ENCODE measurements at places on chromosomes 13 and 19.

DNA sequence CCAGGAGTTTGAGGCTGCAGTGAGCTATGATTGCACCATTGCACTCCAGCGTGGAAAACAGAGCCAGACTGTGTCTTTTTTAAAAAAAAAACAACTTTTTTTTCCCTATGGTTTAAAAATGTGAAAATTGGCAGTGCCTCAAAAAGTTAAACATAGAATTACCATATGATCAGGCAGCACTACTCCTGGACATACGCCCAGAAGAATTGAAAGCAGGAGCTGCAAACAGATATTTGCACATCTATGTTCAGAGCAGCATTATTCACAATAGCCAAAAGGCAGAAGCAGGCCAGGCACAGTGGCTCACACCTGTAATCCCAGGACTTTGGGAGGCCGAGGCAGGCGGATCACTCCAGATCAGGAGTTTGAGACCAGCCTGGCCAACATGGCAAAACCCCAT, 3.8 kb upstream of the RETN start:
- peak; percentile 65 for DNase-seq

DNA sequence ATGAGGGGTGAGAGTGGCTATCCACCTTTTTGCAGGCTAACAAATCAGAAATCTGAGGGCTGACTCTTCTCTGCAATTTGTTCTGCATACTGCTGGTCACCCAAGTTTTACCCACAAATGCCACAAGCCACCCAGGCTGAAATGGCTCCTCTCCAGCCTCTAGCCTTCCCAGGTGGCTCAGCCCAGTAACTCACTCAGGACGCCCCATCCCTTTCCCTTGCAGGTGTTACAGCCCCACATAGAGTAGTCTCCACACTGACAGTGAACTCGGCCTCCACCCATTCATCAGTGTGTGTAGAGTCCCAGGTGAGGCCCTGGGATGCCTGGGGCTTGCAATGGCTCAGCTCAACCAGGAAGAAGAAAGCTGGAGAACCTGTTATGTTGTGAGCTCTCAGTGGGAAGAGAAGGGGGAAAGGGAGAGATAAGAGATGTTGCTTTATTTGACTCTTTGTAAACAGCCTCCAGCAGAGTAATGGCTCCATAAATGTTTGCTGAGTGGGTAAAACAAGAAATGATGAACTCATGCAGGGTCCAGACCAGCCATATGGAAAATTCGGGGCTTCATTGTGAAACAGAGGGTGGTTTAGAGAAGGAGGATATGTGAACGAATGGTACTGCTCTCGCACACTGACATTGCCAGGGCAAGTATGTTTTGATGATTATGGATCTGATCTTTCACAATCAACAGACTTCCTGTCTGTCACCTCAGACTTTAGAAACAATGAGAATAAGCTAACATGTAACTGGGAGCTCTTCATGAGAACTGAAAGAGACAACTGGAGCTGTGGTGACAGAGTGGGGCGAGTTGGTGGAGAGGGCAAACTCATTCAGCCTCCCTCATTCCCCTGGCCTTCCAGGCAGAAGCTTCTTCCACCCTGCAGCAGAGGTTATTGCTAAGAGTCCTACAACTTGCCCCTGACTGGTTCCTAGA, 74.2 kb upstream of the RFC3 start:
- no peak for DNase-seq

- no peak for DNase-seq
Observed at GRCh38 chr13:76048675-76049375, 412.7 kb downstream of the LMO7 start.

DNA sequence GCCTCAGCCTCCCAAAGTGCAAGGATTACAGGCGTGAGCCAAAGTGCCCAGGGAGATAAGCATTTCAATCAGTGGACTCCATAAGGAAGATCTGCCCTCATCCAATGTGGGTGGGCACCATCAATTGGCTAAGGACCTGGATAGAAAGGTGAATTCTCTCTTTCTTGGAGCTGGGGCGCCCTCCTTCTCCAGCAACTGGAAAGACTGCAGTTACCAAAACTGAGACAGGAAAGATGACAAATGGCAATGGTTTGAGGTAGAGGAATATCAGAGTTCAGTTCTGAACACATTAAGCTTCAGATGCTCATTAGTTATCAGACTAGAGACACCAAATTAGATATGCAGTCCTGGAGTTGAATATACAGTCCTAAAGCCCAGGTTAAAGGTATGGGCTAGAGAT, 10.5 kb upstream of the ELF1 start:
- DNase-seq, result no peak

DNA sequence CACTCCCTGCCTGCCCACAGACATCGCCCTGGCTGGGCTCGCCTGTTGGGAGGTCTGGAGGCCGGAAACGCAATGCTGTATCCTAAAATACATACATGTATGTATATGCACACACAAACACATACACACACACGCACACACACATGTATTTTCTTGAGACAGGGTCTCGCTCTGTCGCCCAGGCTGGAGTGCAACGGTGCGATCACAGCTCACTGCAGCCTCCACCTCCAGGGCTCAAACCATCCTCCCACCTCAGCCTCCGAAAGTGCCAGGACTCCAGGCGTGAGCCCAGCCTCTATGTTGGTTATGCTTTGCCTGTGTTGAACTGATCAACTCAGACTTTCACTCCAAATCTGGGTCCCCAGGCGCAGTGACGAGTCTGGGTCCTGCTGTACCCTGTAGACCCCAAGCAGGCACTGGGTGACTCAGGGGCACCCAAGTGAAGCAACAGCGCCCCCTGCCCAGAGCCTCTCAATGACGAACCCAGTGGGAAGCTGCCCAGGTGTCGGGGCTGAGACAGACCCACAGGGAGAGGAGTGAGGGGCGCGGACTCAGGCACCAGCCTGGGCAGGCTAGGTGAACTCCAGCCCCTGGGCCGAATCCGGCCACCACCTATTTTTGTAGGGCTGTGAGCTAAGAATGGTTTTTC, 27.4 kb upstream of the CACTIN start:
- DNase-seq, result no peak

DNA sequence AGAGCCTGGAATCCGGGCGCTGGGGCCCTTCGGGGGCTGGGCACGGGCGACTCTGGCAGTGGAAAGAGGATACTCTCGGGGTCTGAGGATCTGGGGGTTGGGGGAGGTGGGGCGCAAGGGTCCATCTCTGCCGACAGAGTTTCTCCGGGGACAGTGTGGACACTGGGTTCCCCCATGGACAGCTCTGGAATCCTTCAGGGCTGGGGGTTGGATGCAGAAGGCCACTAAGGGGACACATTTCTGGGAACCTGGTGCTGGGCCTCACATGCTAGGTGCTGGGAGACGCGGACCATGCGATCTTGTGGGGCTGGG, 2.3 kb downstream of the TGFBR3L start:
- no peak for DNase-seq

GRCh38 chr19:722553-723101, 13.9 kb downstream of the PALM start:
- no peak for DNase-seq

GRCh38 chr19:10625003-10625761, at the start of gene SLC44A2:
Gene SLC44A2, plus strand, starts transcription at chr19:10625553. Its CDS starts 81 bp downstream, at chr19:10625634.
- peak; percentile 41 for DNase-seq

DNA sequence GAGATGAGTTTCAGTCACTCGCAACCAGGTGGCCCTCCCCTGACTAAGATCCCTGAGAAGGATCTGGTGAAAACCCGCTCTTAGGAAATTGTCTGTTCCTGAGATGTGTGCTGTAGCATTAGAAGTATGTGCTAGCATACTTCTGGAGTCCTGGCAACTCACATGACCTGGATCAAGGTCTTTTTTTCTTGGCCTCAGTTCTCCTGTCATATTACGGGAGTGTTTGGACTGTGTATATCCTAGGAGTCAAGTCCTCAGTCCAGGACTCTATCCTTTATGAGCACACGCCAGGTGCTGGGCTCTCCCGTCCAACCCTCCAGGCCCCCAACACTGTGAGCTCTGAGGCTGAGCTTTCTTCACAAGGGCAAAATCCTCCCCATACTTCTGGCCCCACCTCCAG, 156.4 kb downstream of the UQCRFS1 start:
- no peak for DNase-seq

- DNase-seq, result no peak
Observed at GRCh38 chr13:46855166-46855565, 41.7 kb downstream of the HTR2A start.

- no peak for DNase-seq
Observed at GRCh38 chr13:45413826-45414307, 4.3 kb downstream of the SLC25A30 start.

DNA sequence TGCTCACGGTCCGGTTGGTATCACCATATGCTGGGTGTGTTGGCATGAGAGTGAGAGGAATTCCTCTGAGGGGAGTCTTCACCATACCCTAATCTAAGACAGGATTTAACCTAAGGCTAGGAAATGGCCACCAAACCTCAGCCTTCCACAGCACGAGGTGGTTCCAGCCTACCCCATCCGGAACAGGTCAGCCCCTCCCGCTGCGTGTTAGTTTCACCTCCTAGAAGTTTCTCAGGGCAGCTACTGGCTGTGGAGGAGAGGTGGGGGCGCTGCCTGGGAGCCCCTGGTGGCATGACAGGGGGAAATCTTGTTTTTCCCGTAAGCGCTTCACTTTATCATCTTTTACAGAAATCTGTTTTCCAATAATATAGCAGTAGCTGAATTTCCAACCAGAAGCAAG, 55.1 kb downstream of the RGCC start:
- no peak for DNase-seq

- DNase-seq, result peak; percentile 44
Observed at GRCh38 chr19:28234637-28235036, 978.3 kb downstream of the UQCRFS1 start.

DNA sequence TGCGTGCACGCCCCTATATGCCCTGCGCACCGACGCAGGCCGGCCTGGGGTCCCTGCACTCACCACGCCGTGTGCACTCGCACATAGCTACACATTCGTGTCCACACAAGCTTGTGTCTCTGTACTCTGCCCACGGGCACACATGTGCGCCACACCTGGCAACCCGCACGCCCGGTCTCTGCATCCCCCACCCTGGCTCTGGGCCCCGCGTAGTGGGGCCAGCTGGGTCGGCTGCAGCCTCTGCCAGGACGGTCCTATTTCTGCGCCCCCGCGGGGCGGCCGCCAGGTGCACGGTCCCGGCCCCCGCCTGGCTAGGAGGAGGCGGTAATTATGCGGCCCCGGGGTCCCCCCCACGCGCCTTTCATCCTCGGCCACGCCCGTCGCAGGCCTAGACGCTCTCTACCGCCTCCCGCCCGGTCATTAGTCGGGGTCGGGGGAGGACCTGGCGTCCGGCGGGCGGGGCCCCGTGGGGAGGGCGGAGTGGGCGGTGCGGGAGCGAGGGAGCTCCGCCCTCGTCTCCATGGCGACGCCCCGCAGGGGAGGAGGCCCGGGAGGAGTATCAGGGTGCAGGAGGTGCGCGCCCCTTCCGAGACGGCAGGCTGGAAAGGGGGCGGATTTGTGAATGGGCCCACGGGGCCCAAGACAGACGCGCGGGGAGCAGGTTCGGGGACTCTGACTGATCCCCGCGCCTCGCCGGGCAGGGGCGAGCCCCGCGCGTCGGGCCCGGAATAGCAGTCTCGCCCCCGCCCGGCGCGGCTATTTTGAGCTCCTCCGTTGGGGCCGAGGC, 2.8 kb upstream of the CIRBP start:
- DNase-seq, result peak; percentile 85

DNA sequence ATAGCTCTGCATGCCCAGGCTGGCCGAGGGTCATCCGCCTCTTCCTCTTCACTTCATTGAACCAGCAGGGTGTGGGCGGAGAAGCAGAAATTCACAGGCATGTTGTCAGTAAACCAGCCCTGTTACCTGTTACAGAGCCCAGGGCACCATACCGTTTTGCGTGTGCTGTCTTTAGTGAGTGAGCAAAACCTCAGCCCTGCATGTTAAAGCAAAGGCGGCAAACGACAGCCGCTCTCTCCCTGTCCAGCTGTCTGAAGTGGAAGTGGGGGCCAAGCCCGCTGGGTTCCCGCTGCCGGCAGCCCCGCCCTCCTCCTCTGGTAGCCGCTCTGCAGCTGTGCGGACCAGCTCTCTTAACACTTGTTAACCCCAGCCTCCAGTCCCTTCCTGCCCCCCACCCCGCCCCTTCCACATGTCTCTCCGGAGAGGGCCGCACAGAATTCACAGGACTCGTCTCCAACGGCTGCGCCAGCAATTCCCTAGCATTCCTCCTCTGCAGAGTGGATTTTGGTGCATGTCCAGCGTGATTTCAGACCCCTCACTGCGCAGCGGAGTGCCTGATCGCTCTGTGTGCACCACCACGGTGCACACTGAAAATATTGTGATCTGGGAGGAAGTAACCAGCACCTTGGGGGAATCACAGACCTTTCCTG, 12.7 kb downstream of the KLHL26 start:
- DNase-seq, result peak; percentile 40

DNA sequence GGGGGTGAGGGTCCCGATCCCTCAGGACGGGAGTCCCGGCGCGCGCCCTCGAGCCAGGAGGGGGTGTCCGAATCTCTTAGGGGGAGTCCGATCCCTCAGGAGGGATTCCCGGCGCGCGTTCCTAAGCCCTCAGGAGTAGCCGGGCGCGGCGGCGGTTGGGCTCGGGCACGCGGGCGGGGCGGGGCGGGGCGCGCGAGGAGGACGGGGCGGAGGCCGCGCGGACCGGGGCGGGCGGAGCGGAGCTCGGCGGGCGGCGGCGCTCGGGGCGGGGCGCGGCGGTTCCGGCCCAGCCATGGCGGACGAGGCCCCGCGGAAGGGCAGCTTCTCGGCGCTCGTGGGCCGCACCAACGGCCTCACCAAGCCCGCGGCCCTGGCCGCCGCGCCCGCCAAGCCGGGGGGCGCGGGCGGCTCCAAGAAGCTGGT, at the start of gene CUL4A:
Gene CUL4A, plus strand, starts transcription at position 278 of the 423 bp plus-strand sequence. Its CDS starts 15 bp downstream, at position 293.
- DNase-seq, result peak; percentile 84

DNA sequence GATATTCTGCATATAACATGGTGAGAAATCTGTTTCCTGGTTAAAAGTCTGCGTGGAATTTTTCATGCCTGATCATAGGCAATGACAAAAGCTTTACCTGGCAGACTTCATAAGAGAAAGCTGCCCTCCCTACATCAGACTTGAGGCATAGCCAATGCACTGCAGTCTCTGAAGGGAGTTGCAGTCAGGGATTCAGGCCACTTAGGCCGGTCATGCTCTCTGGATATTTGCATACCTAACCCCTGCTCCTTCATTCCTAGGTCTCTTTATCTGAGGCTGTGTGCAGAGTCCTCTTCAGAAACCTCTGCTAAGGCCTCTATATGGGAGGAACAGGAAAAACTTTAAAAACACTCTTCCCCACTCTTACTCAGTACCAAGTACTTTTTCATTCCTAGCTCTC, 287.4 kb downstream of the PCDH17 start:
- no peak for DNase-seq

DNA sequence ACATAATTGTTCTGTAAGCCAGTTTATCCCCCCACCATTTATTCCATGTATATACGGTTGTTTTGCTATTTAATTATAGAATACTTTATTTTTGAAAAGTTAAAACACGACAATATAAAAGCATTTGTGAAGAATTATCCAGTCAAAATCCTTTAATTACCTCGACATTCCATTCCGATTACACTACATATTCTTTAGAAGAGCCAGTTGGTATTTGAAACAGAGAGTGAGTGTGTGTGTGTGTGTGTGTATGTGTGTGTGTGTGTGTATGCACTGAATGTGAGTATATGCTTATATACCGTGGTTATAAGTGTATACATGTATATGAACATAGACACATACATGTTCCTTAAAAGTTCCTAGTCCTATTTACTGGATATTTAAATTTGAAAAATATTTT, 87.8 kb upstream of the KLF5 start:
- DNase-seq, result peak; percentile 65
